ENCODE measurements at places on chromosomes 7 and 10.

DNA sequence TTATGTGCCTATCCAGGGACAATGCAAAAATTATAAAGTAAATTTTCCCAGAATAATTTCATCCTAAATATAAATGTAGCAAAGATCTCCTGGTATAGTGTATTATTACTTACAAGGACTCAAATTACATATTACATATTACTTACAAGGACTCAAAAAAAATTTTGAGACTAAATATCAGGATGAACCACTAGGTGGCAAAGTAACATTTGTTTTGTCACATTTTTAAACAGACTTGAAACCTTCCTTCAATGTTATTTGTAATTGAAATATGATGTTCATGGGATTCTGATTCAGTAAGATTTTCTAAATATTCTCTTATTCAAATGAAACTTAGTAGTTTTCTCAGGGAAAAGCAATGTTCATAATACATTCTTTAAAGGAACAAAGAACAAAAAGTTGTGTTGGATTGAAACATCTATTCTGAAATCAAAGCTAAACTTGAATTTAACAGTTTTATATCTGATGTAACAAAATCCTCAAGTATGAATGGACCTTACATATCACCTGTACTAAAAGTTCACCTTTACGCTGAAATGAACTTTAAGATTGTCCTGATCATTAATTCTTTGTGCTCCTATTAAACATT lies 74.3 kb upstream of the GNAI1 start:
- no peak for DNase-seq

GRCh38 chr7:28020302-28020940 lies 160.2 kb downstream of the JAZF1 start:
- DNase-seq = peak; percentile 44

GRCh38 chr10:77983384-77984341 lies 45.7 kb downstream of the POLR3A start:
- no peak for DNase-seq

DNA sequence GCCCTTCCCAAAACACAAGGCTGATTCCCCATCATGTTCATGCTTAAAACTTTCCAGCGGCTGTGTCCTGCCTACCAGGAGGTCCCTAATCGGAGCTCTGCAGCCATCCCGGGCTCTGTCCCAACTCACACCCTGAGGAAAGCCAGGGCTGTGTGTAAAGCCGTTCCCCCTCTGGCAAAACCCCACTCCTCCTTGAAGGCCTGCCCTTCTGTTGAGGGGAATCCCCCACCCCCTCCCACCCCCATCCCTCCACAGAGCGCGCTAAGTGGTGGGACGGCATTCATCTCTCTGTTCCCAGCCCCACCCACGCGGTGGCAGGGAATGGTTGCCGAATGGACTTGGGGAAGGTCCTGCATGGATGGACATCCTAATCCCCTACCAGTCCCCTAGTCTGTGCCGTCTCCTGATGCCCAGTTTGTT lies 667 bp upstream of the TMEM120A start:
- no peak for DNase-seq

DNA sequence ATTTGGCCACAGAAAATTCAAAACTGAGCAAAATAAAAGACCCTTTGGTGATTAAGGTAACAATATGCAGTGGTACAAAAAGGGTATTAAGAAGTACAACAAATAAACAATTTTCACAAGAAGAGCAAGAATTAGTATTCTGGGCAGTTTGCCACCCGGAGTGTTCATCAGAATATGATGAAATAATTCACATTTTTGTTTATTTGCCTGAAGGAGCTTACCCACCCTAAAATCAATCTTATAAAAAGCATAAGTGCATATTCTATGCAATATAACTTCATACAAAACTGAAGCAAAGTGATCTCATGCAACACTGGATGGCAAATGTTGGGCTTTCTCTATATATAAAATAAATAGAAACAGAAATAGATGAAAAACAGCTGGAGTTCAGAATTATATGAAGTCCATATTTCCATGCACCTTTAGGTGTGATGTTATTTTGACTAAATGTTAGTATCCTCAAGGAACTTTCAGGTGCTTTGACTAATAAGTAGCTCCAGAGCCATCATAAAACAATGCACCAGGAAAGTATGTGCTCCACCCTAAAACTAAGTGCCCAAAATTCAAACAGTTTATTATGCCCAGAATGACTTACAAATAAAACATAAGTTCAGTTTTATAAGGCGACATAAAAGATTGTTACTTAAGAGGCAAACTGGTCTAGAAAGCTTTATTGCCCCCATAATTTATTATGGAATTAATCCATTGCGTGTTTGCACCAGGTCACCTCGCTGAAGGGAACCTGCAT lies 474.3 kb downstream of the SEMA3D start:
- no peak for DNase-seq

DNA sequence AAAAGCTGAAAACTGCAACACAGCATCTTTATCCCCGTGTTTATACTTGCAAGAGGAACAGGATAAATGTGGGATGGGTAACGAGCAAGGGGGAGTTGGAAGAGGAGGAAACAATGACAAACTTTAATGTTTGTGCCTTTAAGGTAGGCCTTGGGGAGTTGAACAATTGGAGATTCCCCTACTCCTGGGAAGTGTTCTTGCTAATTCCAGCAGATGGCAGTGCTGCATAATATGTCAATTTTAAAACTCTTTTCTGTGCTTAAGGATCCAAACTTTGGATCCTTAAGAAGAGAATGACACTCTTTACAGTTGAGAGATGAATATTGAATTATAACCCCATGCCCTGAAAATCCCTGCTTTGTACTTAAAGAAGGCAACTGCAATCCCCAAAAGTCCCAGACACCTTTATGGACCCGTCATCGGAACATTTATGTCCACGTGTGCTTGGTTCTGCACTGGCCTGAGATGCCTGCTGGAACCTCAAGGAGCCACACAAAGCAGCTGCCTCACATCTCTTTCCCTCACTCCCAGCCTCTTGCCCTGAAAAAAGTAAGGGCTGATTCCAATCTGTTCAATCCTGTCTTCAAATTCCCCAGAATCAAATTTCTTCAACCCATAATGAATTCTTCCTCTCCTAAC lies 12.0 kb downstream of the IFIT5 start:
- DNase-seq = peak; percentile 9

GRCh38 chr10:86664341-86665217 lies 3.7 kb upstream of the LDB3 start:
- no peak for DNase-seq

DNA sequence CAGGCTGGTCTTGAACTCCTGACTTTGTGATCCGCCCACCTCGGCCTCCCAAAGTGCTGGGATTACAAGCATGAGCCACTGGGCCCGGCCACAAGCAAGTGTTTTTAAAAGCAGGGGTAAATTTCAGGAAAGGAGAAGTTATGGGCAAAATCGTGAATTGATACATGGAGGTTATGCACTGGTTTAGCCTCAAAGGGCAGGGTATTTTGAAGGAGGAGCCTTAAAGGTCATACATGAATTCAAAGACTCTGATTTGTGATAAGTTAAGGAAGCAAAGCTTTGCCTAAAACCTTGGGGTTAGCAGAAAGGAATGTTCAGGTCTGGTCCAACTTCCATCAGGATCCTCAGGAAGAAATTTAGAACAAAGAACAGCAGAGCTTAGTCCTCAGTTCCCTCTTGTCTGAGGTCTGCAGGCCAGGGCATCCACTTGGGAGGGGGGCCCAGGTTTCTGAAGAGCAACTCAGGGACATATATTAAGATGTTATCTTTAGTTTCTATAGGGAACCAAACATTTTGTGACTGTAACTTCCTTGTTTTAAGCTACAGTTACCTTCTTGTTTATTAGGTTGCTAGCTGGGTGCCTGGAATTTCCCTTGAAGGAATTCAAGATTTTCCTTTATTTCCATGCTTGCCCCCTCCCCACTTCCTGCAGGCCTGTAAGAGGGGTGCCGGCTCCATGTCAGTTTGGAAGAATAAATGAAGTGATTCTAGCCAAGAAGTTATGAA lies 2.8 kb upstream of the REPIN1 start:
- DNase-seq = no peak

DNA sequence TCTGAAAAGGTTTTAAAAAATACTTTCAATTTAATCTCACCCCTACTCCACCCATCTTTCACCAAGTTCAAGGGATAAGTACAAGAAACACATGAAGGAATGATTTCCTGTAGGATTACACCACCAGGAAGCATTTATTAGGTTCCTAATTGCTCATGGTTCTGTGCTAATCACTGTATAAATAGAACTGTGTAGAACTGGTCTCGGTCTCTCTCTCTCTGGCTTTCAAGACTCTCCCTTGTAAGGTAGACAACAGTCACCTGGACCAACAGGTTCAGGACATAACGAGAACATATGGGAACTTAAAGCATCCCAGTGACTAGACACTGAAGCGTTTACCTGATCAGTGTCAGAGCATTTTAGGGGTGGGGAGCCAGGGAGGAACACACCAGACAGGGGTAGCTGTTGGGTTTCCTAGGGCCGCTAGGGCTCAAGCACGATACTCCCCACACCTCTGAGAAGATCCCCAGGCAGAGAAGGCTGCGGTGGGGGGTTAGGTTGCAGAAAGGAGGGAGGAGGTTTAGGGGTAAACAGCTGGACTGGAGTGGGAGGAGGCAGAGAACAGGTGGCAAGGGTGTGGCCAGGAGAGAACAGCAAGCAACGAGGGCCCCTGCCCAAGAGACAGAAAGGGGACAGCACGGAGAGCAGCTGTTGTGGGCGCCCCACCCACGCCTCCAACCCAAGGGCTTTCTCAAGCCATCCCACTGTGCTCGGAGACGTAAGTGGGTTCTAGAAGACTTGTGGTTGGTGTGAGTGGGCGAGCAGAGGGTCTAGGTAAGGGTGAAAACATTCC lies 52.5 kb upstream of the USP6NL start:
- no peak for DNase-seq

- DNase-seq = no peak
These were observed 815.6 kb downstream of the SORCS1 start for GRCh38 chr10:106348933-106349332.

GRCh38 chr7:158824028-158824427 lies 5.3 kb downstream of the ESYT2 start:
- DNase-seq = peak; percentile 76

- no peak for DNase-seq
These were observed 108.8 kb downstream of the AHR start for GRCh38 chr7:17407229-17407628.

- no peak for DNase-seq
These were observed 491 bp upstream of the SH2D4B start for GRCh38 chr10:80537086-80537735.

DNA sequence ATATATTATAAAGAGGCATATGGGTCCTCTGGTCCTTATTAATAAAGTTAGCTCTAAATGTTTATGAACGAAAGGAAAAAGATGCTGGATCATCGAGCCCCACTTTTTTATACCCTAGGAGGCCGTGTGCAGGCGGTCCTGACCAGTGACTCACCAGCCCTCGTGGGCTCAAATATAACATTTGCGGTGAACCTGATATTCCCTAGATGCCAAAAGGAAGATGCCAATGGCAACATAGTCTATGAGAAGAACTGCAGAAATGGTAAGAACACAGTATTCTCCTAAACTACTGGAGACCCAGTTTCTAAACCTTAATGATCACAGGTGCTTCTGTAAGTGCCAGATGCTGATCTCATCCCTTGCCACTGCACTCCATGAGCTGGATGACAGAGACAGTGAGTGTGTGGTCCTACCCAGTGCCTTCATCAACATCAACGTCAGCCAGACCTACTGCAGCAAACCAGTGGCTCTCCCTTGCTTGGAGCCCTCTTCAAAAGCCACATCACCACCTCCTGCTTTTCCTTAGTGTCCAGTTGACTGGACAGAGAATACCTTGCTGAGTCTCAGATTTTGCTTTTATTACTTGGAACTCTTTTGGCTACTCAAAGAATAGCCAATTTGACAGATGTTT lies 7.6 kb downstream of the GPNMB start:
- no peak for DNase-seq

GRCh38 chr7:97499204-97499603 lies 232.7 kb upstream of the TAC1 start:
- peak; percentile 3 for DNase-seq

GRCh38 chr10:11142777-11143176 lies 125.1 kb downstream of the CELF2 start:
- DNase-seq = no peak

Data from CD4-positive, alpha-beta T cell treated with Interleukin-6 for 4 hours (primary cell).